ENCODE measurements at places on chromosomes 6 and 20.

DNA sequence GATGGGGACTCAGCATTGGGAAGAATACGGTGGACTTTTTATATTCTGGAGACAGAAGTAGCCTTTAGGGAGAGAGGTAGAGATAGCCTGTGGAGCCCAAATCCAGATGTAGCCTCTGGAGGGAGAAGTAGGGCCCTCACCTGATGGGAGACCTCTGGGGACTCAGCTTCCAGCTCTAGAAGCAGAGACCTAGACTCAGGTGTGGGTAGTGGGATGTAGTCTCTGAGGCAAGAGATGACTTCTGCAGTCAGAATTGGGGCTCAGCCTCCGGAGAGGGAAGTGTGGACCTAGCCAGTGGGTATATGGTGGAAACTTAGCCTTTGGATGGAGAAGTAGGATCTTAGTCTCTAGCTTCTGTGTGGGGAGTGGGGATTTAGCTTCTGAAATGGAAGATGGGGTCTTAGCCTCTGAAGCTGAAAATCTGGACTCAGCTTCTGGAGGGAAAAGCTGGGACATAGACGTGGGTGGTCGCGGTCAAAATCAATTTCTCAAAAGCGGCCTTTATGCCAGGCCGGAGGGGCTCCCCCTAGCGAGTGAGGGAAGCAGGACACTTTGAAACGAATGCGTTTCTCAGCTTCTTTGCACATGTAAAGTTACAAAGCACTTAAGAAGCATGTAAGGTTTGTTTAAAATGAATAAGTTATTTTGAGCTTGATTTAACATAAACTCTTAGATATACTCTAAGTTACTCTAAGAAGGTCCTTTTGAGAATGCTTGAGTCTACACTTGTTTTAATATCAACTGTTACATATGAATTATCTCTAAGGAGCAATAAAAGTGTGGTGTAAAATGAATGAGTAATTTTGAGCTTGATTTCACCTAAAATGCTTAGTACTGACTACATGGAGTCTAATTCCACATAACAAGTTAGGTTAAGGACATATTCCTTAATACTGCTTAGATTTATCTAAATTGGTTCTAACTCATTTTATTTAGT is 12.9 kb upstream of the ZNF343 start:
- peak; percentile 36 for DNase-seq

DNA sequence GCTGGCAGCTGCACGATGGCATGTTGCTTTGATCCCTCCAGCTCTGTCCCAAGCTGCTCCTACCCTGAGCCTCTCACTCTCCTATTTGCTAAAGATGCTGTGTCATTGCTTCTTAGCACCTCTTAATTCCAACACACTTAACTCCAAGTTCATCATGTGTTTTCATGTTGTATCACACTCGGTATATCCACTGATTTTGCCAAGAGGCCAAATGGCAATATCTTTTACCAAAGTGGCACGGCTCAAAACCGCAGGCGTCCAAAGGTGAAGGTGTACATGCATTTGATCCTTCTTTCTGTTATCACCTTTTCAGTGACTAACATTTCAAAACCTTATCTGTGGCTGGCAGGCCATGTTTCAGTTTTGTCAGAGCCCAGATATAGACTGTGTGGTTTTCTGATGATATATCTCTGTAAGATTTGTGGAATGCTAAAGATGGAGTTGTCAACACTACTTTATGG is 217.0 kb downstream of the TBX18 start:
- DNase-seq: no peak

- no peak for DNase-seq
Observed at GRCh38 chr20:64052987-64053840, 3.8 kb upstream of the SOX18 start.

- DNase-seq: no peak
Observed at GRCh38 chr6:100105138-100105537, 111.1 kb upstream of the MCHR2 start.

DNA sequence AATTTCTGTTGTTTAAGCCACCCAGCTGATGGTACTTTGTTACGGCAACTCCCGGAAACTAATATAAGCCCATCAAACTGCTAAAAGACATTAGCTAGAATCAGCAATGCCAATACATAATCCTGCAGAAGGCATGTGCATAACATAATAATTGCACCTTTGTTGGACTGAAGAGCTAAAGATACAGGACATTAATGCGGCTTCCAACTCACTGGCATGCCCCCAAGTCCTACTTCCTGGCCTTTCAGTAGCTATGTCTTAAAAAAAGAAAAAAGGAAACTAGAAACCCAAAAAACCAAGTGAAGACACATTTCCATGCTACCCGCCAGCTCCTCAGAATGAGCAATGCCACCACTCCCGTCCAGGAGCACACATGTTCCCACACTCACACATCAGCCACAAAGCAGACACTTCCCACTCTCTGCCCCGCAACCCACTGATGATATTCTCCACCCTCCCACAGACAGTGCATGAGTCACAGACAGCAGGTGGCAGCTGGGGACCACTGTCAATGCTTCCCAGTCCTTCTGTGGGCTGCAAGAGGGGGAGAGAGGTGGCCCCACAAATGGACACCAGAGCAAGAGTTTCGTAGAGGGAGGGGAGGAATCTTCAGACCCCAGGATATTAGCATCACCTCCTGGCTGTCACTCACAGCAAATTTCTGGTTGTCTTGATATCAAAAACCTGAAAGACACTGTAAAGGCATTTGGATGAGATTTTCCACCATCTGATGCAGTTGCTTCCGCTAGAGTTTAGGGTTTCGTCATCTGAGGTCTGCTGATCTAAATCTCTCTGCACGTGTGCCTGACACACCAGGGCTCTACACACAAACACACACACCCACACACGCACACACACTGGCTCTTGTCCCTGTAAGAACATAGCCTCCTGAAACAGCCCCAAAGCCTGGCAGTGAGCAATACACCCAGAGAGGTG is 32.8 kb downstream of the GFOD1 start:
- peak; percentile 66 for DNase-seq

- no peak for DNase-seq
Observed at GRCh38 chr6:31120151-31120915, at the start of gene CDSN. CDSN (minus strand) TSS chr6:31120446; CDS start chr6:31120419, 27 bp downstream.

- DNase-seq: no peak
Observed at GRCh38 chr6:41972826-41973225, 31.2 kb upstream of the CCND3 start.

DNA sequence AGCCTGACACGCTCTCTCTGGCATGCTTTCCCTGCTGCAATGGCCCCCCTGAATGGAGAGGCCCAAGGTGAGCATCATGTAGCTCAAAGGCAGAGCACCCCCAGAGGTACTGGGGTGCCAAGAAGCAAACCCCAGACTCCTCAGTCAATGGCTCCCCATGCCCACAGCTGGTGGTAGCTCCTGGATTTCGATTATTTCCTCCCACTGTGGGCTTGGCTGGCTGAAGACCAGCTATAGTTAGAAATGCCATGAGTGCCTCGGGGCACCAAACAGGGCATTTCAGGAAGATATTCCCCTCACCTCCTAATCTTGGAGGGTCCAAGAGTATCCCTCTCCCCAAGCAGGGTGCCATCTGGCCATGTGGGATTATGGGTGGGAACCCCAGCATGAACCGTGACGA is 16.8 kb downstream of the MAP1LC3A start:
- no peak for DNase-seq

- peak; percentile 63 for DNase-seq
Observed at GRCh38 chr6:31585491-31585890, 586 bp upstream of the LST1 start.

DNA sequence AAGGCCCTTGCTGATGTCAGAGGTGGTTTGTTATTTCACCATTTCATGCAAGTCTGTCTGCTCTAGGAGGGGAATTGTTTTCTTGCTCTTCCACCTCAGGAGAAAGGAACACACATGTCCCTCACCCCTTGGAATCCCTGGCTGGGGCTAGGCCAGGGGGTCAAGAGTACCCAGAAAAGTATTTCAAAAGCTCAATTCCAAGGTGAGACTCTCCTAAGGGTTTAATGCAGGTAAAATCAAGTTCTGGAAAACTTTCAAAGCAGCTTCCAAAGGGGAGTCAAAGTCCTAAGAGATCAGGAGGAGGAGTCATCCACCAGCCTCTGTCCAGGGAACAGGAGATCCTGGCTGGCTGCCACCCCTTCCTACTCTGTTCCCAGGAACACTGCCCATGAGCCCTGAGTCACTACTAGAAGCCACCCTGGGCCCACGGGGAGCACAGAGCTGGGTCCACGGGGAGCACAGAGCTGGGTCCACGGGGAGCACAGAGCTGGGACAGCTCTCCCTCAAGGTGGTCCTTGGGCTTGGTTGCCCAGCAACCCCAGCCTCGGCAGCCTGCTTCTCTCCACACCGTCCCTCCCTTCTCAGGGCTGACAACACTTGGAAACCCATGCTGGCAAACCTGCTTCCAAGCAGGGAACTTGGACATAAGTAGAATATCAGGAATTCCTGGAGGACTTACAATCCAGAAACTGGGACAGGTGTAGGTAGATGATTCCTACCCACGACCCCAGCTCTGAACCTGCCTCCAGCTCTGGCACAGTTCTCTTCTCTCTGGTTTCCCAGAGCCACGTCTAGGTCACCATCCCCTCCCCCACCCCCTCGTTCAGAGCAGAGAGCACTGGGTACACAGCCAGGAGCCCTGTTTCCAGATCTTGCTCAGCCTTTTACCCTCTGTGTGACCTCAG is 35.3 kb upstream of the CDKN1A start:
- no peak for DNase-seq
